Activated naive CD8-positive, alpha-beta T cell treated with anti-CD3 and anti-CD28 coated beads, Interleukin-2, amount 50 U/mL, for 24 hours (primary cell): ENCODE measurements at places on chromosomes 4 and X.

- peaks cover 2% of the 10 kb centered on the region for H3K27me3 ChIP-seq
- no peak for DNase-seq
- H3K36me3 ChIP-seq = no peaks in the 10 kb centered on the region
- H3K27ac ChIP-seq = no peak overlapping the region
Observed at GRCh38 chr4:73653695-73654106, 33.5 kb upstream of the RASSF6 start.

DNA sequence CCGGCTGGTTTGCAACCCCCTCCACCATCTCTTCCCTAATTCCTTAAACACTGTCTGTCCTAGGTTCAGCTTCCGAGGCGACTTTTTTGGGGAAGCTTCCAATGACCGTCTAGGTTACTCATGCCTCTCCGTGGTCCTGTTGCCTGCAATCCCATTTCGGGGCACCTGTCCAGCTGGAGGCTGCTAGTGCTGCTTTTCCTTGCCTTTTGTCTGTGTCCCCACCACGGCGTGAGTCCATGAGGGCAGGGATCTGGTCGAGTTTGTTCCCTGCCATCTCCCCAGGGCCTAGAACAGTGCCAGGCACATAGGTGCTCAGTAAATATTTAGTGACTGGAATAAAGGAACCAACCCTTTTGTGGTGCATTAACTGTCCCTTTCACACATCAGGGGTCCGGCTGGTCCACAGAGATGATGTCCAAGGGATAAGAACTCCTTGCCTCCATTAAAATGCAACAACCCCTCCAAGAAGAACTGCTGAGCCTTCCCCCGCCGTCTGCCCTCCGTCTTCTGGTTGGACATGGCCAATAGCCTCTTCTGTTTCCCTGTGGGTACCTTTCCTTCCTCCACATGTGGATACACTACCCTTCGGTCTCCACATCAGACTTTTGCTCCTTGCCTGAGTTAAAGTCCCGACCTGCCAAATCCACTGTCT, 5.7 kb upstream of the SORCS2 start:
- H3K27ac ChIP-seq = no peak overlapping the region
- peaks cover 26% of the 10 kb centered on the region for H3K27me3 ChIP-seq
- no peak overlapping the region for H3K4me3 ChIP-seq
- H3K36me3 ChIP-seq = no peaks in the 10 kb centered on the region
- no peak for DNase-seq

GRCh38 chrX:20374900-20375438, 108.3 kb upstream of the RPS6KA3 start:
- H3K27me3 ChIP-seq = no peaks in the 10 kb centered on the region
- no peak for DNase-seq
- peak overlapping the region; percentile 21 for H3K27ac ChIP-seq
- no peak overlapping the region for H3K4me3 ChIP-seq
- no peaks in the 10 kb centered on the region for H3K36me3 ChIP-seq

- DNase-seq = no peak
- H3K27ac ChIP-seq = no peak overlapping the region
- no peak overlapping the region for H3K4me3 ChIP-seq
- no peaks in the 10 kb centered on the region for H3K36me3 ChIP-seq
- H3K27me3 ChIP-seq = no peaks in the 10 kb centered on the region
Observed at GRCh38 chrX:38500141-38500540, 61.2 kb upstream of the TSPAN7 start.
